Urinary bladder (tissue), 4 donors: ENCODE measurements at places on chromosomes 5 and 9.

DNA sequence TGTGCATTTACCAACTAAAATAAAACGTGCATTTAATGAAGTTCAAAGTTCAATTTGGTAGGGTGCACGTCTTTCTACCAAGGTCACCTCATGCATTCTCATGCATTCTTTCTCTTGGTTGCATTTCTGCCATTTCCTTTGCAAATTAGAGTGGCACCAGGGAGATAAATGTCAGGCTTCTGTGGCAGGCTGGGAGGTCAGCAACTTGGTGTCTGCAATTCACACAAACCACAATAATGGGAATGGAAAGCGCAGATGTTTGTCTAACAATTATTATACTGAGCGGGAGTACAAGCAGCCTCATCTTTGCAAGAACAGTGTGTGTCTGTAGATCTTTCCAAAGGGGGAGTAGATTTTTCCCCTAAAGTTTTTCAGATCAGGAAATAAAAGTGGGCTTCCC lies 411.7 kb downstream of the DMRT2 start:
- DNase-seq, result no peak

- no peak for DNase-seq
Measured at GRCh38 chr5:34580983-34581382, 75.1 kb upstream of the RAI14 start.

- DNase-seq, result no peak
Measured at GRCh38 chr9:135526730-135527571, 5.7 kb downstream of the LCN1 start.

GRCh38 chr5:108634010-108634616 lies 113.6 kb upstream of the FER start:
- no peak for DNase-seq

DNA sequence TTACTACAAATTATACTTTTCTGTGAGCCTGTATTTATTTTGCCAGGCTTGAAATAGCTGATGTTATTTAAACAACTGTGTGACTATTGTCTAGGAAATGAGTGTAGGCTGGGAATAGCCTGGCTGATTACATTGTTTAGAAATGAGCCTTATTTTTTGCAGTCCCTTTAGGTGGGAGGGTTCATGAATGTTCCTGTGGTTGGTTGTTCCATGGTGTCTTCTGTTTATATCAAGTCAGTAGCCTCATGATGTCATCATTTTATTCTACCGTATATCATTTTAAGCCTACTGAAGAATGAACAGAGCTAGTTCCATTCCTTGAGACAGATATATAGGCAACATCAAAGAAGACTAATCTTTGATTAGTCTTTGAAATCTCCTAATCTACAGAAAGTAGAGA lies 53.1 kb downstream of the MAP1B start:
- no peak for DNase-seq

- no peak for DNase-seq
Measured at GRCh38 chr5:99763021-99763774, 772.0 kb upstream of the FAM174A start.

- no peak for DNase-seq
Measured at GRCh38 chr5:155008669-155009068, 4.9 kb upstream of the KIF4B start.

DNA sequence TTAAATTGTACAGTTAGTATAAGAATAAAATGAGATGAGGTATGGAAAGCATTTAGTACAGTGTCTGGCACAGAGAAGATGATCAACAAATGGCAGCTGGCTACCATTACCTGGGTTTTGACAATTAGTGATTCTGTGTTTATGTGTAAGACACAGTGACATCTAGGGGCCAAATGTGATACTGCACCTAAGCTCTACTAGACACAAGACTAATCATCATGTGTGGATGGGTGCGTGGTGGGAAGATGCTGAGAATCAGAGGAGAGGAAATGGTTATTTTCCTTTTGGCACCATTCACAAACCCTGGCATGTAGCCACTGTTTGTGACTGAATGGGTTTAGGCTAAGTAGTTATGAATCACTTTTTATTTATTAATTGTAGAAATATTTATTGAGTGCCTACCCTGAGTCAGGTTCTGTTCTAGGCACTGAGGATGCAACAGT lies 109.8 kb upstream of the TBC1D2 start:
- no peak for DNase-seq

GRCh38 chr9:4933177-4933576 lies 51.9 kb upstream of the JAK2 start:
- DNase-seq, result peak; percentile 23

DNA sequence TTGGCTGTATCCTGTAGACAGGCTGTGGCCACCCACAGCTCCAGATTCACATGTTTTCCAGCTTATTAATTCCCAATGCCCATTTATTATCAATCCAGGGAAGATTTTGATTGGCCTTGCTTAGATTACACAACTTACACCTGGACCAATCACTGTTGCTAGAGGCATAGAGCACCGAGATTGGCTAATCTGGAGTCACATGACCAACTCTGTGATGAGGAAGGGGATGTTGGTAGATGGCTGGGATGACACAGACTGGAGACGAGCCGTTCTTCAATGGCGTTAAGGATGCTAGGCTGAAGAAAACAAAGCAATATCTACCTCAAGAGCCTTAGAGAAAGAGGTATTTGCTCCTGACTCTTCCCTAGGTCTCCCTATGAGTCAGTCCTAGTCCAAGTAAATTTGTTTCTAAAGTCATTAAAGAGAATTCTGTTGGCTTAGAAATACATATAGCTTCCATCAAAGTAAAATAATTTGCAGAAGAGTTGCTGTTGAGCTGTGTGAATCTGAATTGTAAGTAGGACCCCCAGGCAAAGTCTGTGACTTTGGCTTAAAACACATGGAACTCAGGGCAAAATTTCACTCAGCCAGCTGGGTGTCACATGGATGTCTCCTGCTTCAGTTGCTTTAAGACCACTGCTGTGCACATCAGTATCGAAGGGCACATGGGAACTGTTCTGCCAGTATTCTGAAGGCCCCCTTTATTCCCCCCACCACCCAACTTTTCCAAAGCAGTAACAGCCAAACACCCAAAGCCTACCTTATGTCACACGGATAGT lies 326.4 kb upstream of the KLF4 start:
- no peak for DNase-seq

DNA sequence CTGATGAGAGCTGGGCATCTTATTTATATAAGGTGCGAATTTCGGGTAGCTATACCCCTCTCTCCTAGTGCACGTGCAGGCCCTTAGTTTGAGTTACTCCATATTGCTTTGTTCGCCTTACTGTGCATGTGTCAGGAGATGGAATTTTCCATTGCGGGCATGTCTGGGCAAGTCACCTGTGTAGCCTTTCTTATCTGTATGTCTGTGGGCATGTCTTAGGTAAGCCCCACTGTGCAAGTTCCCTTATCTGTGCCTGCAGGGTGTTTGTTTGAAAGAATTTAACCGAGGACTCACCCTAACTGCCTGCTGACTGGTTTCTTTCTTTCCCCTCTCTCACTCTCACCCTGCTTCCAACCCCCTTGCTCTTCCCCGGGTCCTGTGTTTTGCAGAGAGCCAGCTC lies 140.7 kb upstream of the RANBP3L start:
- DNase-seq, result no peak

DNA sequence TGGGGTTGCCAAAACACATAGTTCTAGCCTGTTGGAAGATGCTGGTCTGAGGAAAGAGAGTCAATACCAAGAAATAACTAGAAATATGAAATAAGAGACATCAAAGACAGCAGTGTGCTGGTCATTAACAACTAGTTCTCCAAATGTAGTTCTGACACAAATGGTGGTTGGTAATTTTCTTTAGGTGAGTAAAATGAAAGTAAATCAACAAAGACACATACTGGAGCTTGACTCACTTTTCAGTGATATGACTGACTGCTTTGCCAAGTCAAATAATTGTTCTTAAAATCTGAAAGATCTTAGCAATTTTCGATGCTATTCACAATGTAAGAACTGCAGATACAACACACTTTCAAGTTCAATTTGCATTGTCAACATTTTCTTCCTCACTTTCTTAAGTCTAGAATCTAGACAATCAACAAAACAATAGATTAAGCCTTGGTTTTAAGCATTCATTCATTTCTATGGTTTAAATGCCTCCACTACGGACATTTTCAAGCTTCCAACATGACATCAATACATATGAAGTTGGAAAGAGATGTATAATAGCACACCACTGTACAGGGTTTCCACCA lies 166.8 kb upstream of the MAP3K1 start:
- no peak for DNase-seq

DNA sequence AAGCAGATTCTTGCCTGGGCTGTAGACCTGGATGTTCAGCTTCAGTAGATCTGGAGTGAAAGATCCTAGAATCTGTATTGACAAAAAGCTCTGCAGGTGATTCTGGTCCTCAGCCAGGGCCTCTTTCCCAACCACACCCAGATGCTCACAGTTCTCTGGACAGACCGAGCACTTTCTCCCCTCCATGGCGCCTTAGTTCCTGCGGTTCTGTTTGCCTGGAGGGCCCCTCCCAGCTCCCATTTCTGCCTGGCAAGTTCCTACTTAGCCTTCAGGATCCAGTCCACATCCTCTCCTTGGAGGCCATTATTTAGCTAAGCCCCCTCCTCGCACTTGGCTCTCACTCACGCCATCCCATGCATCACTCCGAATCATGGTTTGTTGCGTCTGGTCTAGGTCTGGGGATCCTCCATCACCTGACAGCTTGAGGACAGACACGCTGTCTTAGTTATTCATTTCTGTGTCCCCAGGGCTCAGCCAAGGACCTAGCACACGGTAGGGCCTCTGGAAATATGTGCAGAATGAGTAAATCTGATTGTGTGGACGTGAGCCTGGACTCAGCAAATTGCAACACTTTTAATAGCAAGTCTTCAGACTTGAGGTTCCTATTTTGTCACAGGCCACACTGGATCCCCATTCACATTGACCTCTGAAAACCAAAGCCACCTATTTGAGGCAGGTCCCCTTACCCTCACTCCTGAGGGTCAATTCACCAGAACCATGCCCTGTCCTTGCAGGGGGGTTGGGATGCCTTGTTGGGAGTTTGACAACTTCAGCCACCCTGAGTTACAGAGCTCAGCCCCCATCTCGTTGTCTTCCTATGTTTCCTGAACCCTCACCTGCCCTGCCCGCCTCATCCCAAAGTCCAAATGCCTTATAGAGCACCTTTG lies 50.7 kb downstream of the COL15A1 start:
- no peak for DNase-seq

GRCh38 chr5:82413302-82414040 lies 135.3 kb upstream of the RPS23 start:
- DNase-seq, result no peak

GRCh38 chr5:59328709-59329296 lies 564.7 kb downstream of the PDE4D start:
- DNase-seq, result no peak

DNA sequence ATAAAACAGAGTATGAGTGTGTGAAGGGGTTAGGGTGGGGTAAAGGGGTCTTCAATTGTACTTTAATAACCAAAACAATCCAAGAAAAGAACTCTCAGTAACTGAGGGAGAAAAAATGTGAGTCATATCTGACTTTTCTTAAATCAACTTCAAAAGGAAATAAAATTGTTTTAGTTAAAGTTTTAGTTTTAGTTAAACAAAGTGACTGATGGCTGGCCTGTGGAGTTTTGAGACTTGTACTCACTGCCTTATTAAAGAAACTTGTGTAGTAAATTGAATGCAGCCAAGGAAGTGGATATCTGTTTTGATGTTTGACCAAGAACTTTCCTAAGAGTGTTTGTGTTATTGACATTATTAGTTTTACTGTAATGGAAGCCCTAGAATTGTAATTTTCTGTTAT lies 2032.6 kb downstream of the MAT2B start:
- no peak for DNase-seq

- no peak for DNase-seq
Measured at GRCh38 chr5:139951296-139951924, 91.7 kb downstream of the NRG2 start.

DNA sequence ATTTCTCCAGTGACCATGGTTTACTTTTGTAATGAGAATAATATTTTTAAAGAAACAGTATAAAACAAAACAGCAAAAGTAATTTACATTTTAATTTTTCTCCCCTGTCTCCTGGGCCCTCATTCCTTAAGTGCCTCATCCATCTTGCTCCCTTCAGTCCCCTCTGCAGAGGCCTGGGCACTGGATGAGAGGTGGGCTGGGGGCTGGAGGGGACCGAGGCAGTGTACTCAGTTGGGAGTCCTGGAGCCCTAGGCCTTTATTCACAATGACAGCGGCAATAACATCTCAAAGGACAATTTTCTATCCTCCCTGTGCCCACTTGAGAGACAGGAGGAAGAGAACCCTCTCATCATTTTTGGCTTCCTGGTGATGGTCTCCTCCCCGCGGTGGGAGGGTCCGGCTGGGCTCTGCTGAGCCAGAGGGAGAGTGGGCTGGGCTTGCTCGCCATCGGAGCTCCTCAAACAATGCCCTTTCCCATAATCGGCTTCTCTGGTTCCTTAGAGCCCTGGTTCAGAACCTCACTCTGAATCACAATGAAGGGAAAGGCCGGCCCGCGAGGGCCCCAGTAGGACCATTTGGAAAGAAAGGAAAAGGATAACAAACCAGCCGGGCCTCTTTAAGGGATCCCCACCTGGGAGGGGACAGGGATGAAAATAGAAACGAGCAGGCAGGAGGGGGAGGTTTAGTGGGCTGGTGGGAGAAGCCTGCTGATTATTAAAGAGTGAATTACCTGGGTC lies 9.7 kb upstream of the SMIM32 start:
- no peak for DNase-seq
